ENCODE measurements at places on chromosomes 1 and 21.

- peak; percentile 39 for DNase-seq
Measured at GRCh38 chr21:38804789-38805327, 871 bp upstream of the ETS2 start.

DNA sequence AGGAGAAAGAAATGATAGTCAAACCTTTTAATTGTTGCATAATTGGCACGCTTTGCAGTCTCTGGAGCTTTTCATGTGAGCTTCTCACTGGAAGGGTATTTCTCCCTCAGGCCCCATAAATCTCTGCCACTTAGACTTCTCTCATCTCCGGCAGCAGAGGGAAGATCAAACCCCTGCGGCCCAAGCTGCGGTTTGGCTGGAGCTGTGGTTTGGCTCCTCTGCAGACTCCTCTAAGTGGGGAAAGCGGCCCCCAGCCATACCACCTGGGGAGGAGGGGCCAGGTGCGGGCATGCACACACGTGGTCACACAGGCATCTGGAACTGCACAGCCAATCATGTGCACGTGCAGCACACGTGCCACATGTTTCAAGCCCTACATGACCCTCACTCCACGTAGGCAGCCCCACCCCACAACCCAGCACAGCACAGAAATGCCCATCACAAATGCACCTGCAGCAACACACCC, 58.3 kb downstream of the UBE2T start:
- peak; percentile 97 for DNase-seq

GRCh38 chr21:20270365-20271055, 727.7 kb upstream of the NCAM2 start:
- DNase-seq = no peak

DNA sequence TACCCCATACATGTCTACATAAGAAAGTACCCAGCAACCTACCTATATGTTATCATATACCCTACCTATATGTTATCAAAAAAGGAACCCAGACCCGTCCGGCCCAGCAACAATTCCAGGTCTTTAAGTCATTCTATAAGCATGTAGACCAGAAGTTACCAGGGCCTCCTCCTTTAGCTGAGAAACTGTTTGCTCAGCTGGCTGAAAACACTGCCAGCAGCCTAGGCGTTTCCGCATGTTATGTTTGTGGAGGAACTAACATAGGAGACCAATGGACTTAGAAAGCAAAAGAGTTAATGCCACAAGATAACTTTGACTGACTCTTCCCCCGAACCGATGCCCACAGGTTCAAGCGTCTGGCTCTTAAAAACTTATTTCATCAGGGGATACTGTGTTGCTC, 7.1 kb upstream of the ZNF678 start:
- DNase-seq = no peak

GRCh38 chr1:4603295-4604110, 50.9 kb upstream of the AJAP1 start:
- DNase-seq = no peak

- DNase-seq = no peak
Measured at GRCh38 chr1:221806984-221807383, 65.1 kb upstream of the DUSP10 start.

DNA sequence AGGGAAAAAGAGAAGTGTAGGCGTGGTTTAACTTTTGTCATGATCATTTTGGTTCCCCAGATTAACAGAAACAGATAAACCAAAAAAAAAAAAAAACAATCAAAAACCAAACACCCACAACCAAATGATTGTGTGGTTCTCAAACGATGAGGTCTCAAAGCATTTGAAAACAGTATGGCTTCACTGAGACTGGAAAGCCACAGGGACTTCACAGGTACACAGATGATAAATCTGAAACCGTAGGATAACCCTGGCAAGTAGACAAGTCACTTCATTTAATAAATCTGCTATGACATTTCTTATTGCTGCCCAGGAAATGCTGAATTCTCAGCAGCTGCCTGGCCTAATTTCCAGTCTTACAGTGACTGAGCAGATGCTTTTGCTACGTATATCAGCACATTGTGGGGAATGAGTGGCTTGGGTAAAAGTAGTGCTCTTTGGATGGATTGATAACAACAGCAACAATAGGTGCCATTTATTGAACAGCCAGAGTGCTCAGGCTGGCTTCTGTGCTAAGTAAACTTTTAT, 6.1 kb downstream of the ST6GALNAC3 start:
- peak; percentile 18 for DNase-seq

DNA sequence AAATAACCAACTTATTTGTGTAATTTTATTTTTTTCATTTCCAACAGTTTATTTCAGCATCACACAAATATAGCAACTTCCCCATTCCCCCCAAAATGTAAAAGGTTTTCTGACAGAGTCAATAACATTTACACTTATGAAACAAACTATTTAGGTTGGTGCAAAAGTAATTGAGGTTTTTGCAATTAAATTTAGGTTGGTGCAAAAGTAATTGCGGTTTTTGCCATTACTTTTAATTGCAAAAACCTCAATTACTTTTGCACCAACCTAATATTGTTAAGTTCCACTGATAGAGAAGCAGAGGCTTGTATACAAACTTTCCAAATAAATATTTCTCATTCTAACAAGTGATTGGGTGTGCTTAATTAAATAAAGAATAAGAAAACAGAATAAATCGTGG, 270.9 kb upstream of the DUSP10 start:
- no peak for DNase-seq

GRCh38 chr1:34784751-34785221, 3.8 kb downstream of the GJB3 start:
- DNase-seq = no peak

DNA sequence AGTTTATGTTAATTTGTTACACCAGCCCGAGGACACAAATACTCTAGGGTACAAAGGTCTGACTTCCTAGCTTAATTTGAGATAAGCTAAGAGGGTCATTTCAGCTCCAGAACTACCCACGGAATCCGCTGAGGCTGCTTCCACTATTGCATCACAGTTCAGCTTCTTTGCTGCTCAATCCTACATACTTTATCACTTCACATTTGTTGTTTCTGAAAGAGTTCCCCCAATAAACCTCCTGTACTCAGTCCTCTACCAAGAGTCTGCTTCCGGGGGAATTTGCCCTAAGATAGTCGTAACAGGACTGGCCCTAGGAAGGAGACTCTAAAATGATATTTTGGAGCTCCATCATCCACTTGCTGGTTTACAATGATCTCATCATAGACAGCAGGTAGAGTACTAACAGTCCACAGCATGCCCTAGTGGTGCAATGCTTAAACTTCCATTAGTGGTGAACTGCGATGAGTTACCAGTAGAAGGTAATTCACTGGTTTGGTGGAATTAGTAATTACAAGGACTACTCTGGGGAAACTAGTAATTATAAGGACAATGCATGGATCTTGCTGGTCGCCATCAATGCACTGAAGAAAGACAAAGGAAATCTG, 229.3 kb downstream of the USH2A start:
- no peak for DNase-seq

GRCh38 chr1:37399830-37400464, 74.4 kb upstream of the ZC3H12A start:
- DNase-seq = no peak

- peak; percentile 29 for DNase-seq
Measured at GRCh38 chr1:116334015-116334547, 39.0 kb upstream of the ATP1A1 start.

GRCh38 chr1:41681331-41682098, 197.0 kb upstream of the EDN2 start:
- peak; percentile 74 for DNase-seq

DNA sequence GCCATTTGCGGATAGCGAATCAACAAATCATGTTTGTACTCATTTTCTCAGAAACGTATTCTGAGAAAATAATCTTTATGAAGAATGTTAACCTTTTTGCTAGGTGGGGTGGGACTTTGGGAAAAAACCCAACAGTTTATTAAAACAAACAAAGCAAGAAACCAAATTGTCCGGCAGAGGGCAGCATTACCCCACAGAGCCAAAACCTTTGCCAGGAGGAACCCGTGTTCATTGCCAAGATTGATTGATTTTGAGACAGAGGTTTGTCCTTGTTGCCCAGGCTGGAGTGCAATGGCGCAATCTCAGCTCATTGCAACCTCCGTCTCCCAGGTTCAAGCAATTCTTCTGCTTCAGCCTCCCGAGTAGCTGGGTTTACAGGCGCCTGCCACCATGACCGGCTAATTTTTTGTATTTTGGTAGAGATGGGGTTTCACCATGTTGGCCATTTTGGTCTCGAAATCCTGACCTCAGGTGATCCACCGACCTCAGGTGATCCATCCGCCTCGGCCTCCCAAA, 70.8 kb upstream of the RHOU start:
- DNase-seq = peak; percentile 66

GRCh38 chr1:170162459-170163246, 16.9 kb downstream of the NTMT2 start:
- DNase-seq = peak; percentile 97

DNA sequence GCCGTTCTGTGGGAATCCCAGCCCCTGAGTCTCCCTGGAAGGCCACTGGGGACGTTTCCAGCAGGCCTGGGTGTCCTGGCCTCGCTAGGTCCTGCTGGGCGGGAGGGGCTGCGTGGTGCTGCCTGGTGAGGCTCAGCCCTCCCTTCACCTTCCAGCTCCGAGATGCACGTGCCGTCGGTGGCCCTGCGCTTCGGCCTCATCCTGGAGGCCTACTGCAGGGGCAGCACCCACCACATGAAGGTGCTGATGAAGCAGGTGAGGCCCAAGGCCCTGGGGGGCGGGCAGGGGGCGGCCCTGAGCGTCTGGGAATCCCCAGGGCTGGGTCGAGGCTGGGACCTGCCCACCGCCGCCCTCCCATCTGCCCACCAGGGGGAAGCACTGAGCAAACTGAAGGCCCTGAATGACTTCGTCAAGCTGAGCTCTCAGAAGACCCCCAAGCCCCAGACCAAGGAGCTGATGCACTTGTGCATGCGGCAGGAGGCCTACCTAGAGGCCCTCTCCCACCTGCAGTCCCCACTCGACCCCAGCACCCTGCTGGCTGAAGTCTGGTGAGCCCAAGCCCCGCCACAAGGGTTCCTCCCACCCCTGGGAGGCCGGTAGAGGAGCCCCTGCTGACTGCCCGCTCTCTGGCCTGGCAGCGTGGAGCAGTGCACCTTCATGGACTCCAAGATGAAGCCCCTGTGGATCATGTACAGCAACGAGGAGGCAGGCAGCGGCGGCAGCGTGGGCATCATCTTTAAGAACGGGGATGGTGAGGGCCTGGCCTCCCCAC, 70.3 kb downstream of the PIK3CD start:
- no peak for DNase-seq

DNA sequence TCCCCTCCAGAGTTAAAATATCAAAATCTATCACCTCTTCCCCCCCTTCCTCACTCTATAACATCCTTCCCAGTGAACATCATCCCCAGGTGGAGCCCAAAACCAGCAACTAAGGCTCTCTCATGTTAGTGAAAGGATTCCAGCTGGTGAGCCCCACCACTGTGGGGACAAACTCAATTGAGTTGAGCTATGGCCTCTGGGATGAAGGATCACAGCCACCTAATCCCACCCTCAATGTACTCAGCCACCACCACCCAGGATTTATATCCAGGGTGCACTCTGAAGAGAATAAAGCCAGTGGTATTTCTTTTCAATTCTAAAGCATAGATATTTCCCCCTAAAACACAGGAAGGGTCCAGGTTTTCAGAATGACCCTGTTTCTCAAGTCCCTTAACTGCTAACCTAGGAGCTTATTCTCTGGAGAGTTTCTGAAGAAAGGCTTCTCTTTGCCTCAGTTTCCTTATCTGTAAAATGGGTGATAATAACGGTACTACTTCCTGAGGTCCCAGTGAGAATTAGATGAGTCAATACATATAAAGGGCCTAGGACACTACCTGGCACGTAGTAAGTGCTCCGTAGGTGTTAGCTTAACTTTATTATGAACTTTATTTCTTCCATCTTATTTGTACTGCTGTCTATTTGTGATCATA, 15.6 kb upstream of the BOLA1 start:
- no peak for DNase-seq

- no peak for DNase-seq
Measured at GRCh38 chr1:235563513-235564061, 59.3 kb upstream of the B3GALNT2 start.

DNA sequence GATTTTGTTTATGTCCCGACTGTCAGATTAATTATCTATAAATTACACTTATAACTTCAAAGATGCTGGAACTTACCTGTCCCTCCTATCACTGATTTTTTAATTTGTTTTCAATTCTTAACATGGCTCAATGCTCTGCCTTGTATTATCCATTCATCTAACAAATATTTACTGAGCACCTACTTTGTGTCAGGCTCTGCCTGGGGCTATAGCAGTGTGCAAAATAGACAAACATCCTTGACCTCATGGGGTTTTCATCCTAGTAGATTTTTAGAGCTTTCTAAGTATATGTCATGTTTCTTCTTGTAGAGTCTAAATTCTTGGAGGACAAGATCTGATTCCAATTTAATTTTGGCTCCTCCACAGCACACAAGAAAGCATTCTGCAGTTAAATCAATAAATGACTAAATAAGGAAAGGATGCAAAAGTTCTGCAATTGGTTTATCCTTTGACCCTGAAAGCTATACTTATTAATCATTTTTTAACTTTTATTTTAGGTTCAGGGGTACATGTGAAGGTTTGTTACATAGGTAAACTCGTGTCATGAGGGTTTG, 10.8 kb upstream of the SMYD2 start:
- DNase-seq = peak; percentile 78

DNA sequence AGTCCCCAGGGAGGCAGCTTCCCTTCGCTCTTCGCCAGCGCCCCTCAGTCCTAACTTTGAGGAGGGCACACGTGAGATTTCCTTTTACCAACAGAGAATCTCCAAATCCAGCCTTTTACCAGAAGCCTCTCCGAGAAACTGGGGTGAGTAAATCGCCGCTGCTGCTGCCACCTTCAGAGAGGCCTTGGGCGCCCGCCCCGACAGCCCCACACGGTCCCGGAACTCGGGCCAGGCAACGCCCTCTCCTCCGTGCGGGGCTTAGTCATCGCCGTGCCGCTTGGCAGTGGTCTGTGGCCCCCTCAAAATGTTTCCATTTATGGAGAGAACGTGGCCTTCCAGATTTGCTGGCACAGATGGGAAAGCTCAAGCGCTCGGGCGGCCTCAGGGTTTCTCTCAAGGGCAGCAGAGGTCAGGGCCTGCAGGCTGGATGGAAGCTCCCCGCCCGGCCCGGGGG, 41.4 kb upstream of the COL6A2 start:
- peak; percentile 92 for DNase-seq

DNA sequence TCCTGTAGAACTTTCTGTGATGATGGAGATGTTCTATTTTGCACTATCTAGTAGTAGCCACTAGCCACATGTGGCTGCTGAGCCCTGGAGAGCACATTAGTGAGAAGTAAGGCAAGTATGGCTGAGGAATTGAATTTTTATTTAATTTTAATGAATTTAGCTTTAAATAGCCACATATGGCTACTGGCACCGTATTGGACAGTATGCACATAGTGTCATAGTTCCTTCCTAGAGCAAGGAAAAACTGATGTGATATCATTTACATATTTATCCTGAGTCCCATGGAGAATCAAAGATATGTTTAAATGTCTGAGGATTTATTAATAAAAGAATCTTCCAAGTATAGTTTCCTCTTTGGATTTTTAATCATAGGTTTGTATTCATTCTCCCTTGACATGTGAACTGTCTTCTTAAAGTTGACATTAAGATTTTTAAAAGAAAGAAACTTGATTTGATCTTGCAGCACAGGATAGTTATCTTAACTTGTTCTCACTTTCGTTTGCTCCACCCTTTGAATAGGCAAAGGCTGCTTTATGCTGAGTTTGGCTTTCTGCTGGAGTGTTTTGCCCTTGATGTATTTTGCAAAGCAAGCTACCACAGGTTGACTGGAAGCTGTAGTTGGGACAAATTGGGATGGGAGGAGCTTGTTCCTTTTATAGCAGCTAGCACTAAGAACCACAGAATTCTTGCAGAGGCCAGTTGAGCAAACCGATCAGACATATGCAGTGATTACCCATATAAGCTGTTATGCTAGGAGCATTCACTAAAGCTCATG, 129.7 kb downstream of the VPS13D start:
- DNase-seq = no peak

- DNase-seq = no peak
Measured at GRCh38 chr1:162360237-162360873, 16.3 kb downstream of the SPATA46 start.

Measured in fibroblast of upper back skin (primary cell).